ENCODE measurements at places on chromosomes 12 and 14. TPM values are rescaled to one million over a fixed set of nuclear protein-coding genes. Genes with fewer than 3 reads are reported as not detected.

SLC25A21 gene
- total RNA-seq = 0.91 TPM

DHRS4L2 gene
- 10.4 TPM for total RNA-seq

CYP27B1 gene
- total RNA-seq = 1.7 TPM

DNA sequence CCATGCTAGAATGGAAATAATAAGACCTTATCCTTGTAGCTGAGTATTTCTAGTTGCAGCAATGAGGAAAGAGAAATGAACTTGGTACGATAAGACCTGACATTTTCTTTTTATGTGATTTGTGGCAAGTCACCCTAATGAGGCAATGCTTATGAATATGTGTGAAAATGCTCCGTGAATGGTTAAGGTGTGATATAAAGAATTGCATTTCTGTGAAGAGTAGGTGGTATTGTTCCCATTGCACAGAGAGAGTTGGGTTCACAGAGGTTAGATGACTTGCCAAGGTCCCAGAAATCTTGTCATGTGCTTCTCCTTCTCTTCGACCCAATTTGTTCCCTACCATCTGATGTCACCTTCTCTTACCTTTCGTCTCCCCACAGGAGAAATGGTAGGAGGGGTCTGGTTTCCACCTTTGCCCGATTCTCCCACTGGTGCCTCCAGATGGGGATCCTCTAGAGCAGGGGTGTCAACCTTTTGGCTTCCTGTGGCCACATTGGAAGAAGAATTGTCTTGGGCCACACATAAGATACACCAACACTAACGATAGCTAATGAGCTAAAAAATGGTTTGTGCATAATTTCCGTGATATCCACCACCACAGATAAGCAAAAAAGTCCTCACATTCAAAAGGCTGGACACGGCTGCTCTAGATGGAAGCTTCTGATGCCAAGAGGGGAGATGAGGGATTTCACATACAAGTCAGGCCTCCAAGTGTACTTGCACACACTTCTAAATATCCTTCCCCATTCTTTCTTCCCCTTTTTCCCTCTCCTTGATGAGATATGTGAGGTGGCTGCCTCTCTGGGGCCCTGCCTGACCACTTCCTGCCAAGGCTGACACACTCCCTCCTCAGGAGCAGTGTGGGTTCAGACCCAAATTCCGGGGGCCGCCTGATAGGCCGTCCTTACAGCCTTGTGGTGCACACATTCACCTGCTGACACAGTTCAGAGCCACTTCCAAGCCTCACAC is 96.1 kb downstream of the PLXNC1 start:
- no peak overlapping the region for H3K27ac ChIP-seq
- no peak for DNase-seq
- no peak overlapping the region for H3K4me3 ChIP-seq
- H3K4me1 ChIP-seq = no peaks in the 10 kb centered on the region
- no peaks in the 10 kb centered on the region for H3K27me3 ChIP-seq

DNA sequence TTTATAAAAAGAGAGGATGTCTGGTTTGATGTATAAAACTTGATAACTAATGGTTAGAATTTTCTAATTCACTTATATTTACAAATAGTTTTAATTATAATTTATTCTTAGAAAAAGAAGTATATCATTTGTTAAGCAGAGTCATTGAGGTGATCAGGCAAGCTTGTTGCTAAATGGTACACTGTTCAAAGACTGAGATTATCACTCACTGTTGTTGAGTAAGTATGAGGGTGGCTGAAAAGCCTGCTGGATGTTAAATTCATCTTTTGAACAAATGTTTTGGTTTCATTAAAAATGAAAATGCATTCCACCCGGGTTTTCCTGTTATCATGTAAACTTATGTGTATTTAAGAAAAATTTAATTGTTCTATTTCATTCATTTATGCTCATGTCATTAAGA is 451.8 kb downstream of the ADAMTS20 start:
- no peak for DNase-seq
- no peak overlapping the region for H3K4me3 ChIP-seq
- H3K4me1 ChIP-seq = peaks cover 20% of the 10 kb centered on the region
- H3K36me3 ChIP-seq = no peaks in the 10 kb centered on the region

GRCh38 chr12:91126516-91126915 is 15.2 kb upstream of the LUM start:
- H3K36me3 ChIP-seq = no peaks in the 10 kb centered on the region
- H3K27ac ChIP-seq = no peak overlapping the region
- H3K4me3 ChIP-seq = no peak overlapping the region
- H3K27me3 ChIP-seq = no peaks in the 10 kb centered on the region

DNA sequence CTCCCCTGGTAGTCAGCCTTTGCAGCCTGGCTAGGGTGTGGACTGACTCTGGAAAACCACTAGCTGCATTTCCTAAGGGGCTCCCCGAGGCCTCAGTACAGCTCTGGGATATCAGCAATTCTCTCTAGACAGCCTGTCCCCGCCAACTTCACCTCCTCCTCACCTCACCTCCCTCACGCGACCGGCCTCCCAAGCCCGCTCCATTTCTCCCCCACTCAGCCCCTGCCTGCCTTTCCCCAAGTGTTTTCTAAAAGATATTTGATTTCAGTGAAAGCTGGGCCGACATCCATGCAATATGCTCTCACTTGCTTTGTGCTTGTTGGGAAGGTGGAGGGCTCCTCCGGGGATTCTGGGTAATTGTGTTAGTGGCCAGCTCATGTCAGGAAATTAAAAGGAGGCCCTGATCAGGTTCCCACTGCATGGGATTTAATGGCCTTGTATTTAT is 91.8 kb downstream of the ESRRB start:
- DNase-seq = peak; percentile 67
- H3K4me3 ChIP-seq = no peak overlapping the region
- H3K36me3 ChIP-seq = no peaks in the 10 kb centered on the region

Data from glutamatergic neuron (in vitro differentiated cells).